ENCODE measurements at places on chromosomes 3 and 15.

DNA sequence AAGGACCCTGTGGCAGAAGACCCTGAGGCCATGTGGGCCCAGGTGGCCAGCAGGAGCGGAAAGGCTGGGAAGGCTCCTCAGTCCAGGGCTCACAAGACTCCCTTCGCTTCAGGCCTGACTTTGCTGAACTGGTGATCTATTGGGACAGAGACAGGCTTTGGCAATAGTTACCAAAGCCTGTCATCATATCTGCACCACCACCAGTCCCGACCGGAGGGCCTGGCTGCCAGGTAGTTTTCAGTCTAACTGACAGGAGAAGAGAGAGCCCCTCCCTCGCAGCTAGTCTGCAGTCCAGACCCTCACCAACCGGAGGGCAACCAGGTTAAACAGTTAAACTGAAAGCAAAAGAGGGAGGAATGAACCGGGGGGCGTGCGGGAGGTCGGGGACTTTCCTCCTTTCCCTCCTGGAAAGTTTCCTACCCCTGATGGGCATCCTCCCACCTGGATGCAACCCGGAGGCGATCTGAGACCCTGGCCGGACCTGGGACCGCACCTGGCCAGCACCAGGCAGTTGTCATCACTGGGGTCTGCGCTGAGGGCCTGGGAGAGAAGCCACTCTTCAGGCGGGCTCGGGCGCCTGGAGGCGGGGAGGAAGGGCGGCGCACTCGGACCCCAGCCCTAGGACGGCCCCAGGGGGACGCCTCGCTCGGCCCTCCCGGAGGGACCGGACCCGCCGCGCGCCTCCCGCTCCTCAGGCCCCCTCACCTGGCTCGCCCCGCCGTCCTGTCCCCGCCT, 435 bp downstream of the RAB27A start:
- no peak for DNase-seq

DNA sequence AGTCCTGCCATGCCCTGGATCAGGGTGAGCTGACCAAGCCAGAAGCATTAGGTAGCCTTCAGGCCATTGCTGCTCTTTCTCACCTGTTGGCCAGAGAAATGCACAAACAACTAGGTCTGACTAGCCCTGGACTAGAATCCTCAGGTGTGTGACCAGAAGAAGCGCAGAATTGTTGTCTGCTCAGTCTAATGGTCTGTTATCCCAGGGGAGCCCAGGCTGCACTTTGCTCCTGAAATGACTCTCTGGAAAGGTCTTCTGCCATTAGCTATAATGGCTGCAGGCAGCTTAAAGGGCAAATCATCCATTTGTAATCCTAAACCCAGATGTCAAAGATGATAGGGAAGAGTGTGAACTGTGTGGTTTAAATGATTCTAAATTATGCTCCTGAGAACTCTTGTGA, 246.1 kb downstream of the NFKBIZ start:
- DNase-seq, result no peak

GRCh38 chr3:39000008-39000450, 51.7 kb downstream of the SCN11A start:
- DNase-seq, result no peak

DNA sequence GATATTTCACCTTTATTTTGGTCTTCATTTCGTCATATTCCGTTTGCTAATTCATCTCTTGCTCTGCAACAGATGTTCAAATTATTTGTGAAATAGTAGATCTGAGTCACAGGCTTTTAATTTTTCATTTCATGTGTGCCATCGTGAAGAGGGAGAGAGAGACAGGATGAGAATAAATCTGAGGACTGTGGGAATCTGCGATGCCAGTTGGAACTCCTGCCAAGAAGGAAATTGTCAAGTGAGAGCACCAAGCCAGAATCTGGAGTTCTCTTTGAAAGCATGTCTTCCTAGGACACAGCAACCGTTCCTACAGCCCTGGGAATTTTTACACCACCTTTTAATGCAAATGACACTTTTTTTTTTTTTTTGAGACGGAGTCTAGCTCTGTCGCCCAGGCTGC, 48.8 kb downstream of the NSMCE3 start:
- no peak for DNase-seq

DNA sequence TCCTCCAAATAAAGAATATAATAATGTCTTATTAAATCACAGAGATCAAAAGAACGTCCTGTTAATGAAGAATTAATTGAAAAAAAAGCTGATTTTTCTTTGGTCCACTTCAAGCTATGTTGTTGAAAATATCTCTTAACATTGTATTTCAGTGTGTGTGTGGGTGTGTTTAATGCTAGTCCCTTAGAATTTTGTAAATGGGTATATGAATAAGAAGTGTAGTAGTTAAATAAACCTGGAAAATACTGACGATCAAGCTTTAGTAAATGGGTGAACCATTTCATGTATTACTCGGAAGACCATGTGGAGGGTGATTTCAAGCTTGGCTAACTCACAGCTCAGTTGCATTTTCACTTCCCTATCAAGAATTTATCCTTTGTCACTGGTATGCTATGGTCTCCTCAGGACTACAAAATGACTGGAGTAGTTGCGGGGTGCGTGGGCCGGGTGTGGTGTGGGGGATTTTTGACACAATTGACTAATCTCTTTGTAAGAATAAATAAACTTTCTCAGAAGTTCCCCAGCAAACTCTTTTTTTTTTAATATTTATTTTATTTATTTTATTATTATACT, 586.4 kb downstream of the GRM7 start:
- DNase-seq, result no peak

GRCh38 chr3:111769110-111769991, 89.7 kb upstream of the PHLDB2 start:
- DNase-seq, result no peak

DNA sequence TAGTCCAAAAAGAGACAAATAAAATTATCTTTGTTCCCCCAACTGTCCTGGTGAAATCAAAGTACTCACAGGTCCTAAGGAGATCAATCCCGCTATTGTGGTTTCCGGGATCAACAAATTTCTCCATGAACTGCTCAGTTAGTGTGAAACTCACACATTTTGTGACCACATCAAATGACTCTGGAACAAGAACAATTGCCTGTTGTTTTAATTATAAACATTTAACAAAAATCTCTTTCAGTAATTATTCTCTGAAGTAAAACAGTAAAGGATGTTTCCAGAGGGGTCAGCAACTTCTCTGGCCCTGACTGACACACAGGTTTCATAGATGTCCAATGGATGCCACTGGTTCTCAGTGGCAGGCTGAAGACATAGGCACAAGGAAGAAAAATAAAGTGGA, 3.9 kb downstream of the CLDND1 start:
- DNase-seq, result no peak

DNA sequence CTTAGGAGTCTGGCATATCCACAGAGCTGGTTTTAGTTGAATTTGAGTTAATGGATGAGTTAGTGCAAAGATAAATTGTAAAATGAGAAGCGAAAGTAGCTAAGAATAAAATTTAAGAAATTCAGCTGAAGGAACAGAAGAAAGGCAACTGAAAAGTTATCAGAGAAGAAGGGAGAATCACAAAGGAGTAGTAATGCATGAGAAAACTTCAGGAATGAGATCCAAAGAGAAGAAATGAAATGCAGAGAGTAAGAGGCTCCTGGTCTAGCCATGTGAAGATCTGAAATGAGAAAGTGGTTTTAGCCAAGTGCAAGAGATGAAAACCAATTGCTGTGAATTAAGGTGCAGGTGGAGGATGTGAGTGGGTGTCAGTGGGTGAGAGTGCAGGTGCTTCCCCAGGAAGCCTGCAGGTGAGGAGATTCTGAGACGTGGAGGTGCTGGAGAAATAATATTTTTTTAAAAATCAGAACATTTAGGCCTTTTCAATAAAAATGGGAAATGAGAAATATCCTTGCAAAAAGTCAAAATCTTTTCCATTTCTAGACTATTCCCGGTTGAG, 18.5 kb downstream of the KBTBD8 start:
- DNase-seq, result no peak

DNA sequence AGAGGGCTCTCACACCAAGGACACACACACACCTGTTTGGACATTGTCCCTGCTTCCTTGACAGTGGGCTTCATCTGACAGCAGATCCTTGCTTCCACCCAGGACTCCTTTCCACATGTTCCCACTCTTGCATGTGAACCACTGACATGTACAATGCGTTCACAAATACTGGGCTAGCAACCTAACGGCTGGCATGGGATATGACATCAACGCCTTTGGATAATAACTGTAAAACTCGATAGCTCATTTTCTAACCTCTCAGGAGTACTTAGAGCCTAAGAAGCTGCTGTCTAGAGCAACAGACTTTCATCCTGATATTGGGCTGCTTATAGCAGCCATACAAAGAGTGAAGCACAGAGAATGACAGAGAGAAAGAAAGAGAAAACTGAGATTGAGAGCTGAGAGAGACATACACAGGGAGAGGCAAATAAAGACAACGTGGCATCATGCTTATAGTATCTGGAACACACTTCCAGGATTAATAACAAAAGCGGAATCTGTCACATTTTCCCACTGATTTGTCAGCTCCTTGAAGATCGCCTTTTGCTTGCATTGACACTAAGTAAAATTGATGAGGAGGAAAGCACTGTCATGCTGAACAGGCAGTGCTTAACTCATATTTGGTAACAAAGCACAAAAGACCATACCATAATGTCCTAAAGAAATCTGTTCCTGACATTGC, 1.7 kb downstream of the GUCA1C start:
- DNase-seq, result no peak

- DNase-seq, result no peak
Observed at GRCh38 chr15:74185710-74186348, 12.3 kb downstream of the ISLR start.

- no peak for DNase-seq
Observed at GRCh38 chr15:42149493-42150218, 6.8 kb downstream of the PLA2G4F start.

GRCh38 chr3:119774444-119774843, 7.5 kb upstream of the NR1I2 start:
- DNase-seq, result no peak

DNA sequence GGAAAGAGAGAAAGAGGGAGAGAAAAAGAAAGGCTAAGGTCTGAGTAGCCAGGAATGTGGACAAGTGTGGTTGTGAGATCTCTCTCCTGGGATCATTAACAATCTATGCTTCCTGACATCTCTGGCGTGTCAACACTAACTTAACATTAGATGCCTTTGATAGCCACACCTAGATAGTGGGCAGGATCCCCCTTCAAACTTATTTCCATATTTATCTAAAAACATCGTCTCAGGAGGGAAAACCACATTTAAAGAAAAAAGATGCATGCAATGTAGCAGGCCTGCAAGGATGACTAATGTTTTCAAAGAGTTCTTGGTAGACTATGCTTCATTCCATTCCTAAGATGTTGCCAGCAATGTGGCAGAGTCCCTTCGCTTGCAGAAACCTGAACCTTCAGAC, 80.9 kb downstream of the MLH1 start:
- no peak for DNase-seq

GRCh38 chr15:34889476-34889875, 80.1 kb downstream of the AQR start:
- DNase-seq, result no peak

DNA sequence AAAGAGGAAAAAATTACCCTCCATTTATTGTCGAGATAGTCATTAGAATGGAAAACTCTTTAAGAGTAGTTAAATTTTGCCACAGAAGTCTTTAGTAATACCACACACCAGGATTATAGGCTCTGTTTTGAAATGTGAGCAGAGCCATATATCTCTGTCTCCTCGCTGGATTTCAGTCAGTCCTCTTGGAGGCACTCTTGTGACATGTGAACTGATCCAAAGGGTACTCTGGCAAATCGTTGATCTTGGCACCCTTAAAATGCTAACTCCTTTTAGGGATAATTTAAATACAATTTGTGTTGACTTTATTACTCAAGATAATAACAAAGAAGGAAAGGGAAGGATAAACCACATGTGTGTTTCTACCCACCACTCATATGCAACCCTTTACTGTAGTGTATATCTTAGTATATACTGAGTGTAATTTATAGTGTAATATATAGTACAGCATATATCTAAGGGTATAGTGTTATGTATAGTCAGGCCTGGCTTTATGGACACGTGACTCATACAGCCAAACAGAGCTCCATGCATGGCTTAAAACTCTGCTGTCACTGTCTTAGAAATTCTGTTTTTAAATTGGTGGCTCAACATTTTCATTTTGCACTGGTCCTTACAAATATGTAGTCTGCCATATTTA, 12.3 kb upstream of the KPNA4 start:
- no peak for DNase-seq

DNA sequence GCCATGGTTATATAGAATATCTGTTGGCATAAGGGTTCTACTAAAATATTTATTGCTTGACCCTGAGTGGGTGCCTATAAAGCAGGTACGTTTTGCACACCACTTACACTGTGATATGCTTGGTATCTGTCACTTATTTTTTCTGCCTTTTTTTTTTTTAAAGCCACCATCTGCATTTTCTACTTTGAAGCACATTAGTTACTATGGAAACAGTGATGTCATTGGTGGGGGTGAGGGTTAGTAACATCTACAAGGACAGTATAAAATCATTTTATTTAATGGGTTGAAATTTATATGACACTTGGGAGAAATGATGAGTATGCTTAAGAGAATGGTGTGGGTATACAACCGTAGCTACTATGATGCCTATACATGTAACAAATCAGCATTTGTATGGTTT, 25.6 kb downstream of the SLCO3A1 start:
- no peak for DNase-seq

DNA sequence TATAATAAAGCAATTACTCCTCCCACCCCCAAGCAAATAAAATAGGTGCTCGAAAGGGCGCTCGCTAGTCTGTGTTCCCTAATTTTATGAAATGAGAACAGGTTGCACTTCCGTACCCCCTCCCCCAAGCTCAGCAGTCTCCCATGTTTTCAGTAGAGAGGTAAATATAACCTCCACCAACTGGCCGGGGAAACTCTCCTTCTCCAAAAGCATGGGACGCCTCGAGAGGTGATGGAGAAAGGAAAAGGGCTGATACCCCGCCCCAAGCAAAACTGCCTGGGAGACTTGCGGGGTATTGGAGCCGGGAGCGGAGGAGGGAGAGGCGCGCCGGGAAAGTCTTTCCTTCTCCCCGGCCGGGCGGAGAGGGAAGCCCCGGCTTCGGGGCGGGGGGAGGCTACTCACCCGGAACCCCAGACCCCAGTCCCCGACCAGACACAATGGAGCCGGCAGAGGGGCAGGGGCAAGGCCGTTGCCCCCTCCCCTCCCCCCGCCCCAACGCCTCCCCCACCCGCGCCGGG, 605 bp downstream of the DCUN1D1 start:
- no peak for DNase-seq

DNA sequence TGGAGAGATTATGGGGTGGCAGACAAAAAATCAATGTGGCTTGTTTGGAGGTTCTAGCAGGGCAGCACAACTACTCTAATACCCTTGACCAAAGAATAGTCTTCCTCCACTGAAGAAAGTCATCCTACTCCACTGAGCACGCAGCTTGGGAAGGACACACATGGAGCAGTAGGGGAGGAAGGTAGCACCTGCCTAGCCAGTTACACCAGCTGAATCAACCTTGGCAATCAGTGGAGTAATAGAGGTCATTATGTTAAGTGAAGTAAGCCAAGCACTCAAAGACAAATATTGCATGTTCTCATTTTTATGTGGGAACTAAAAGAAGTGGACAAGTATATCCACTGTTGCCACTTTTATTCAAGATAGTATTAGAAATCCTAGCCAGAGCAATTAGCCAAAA, 555.8 kb upstream of the ALCAM start:
- no peak for DNase-seq

- DNase-seq, result no peak
Observed at GRCh38 chr3:186128158-186128557, 19.3 kb upstream of the ETV5 start.

Measured in stimulated activated CD4-positive, alpha-beta T cell treated with anti-CD3 and anti-CD28 coated beads, Interleukin-1b, Interleukin-23, amount 100 ng/mL, for 1 hour (primary cell).